Mucosa of descending colon (tissue), 3 donors: ENCODE measurements at places on chromosomes 7 and 10.

DNA sequence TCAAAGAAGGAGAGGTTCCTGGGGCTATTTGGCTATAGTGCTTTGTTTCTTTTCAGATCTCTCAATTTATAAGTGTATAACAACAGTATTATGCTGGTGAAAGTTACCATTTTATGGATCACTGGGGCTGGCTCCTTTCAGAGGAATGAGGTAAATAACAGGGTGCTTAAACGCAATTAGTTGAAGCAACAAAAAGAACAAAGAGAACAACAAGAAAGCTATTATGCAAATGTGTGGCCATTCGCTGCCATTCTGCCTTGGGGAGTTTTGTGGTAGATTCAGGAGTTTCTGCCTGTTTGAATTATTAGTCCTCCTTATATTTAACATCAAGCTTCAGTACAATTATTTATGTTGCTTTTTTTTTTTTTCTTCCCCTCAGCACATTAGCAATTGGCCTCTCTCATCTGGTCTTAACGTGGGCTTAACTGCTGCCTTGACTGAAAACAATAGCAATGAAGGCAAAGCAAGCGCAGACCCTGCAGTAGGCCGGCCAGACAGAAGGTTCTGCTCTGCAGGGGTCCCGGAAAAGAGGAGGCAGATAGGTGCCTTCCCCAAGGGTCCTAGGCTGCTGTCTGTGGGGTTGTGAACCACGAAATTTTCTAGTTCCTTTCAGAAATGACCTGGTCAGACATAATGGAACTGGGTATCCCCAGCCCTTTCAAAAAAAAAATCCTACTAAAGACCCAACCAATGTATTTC, 339.9 kb upstream of the PODXL start:
- no peak for DNase-seq

DNA sequence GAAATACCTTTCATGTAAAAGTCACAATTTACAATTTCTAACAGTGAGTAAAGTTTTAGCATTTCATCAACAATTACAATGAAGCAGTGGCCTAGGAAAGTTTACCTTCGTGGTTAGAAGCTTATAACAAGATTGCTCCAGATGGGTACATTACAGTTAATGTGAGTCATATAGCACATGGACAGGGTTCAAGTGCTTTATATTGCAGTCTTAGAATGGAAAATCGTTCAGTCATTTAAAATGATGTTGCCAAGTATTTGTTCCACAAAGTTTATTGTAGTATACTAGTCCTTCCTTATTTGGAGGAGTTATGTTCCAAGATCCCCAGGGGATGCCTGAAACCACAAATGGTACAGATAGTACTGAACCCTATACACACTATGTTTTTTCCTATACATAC, 174.6 kb upstream of the TARP start:
- DNase-seq: no peak

DNA sequence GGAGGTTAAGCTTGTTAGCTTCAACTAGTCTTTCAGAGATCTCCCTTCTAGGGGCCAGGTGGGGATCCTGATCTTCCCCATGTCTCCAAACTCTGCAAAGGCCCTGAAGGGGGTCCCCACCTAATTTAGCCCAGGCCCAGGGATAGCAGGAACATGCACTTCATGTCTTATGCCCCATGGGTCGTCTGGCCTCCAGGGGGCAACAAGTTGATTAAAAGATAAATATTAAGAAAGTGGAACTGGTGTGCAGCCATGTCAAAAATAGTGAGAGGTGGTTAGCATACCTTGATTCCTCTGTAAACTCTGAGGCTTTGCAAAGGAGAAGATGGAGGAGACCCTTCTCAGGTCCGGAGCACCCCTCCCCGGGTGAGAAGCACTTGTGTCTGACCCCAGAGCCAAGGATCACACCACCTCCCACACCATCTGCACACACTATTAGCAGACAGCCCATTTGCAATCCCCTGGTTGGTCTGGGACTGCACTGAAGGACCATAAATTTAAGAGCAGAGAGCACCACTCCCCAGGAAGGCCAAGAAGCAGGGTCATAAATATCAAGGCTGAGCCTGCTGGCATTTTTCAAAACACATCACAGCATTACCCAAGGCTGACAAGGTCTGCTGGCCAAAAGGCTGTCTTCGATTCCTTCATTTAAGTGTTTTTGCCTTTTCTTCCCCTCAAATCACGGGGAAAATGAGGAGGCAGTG, 44.2 kb upstream of the LRRC18 start:
- no peak for DNase-seq

GRCh38 chr10:33306701-33307519, 27.6 kb downstream of the NRP1 start:
- DNase-seq: no peak

GRCh38 chr7:7347045-7347444, 164.7 kb downstream of the C1GALT1 start:
- DNase-seq: no peak

GRCh38 chr10:125720002-125720382, 483 bp downstream of the EDRF1 start:
- DNase-seq: no peak

DNA sequence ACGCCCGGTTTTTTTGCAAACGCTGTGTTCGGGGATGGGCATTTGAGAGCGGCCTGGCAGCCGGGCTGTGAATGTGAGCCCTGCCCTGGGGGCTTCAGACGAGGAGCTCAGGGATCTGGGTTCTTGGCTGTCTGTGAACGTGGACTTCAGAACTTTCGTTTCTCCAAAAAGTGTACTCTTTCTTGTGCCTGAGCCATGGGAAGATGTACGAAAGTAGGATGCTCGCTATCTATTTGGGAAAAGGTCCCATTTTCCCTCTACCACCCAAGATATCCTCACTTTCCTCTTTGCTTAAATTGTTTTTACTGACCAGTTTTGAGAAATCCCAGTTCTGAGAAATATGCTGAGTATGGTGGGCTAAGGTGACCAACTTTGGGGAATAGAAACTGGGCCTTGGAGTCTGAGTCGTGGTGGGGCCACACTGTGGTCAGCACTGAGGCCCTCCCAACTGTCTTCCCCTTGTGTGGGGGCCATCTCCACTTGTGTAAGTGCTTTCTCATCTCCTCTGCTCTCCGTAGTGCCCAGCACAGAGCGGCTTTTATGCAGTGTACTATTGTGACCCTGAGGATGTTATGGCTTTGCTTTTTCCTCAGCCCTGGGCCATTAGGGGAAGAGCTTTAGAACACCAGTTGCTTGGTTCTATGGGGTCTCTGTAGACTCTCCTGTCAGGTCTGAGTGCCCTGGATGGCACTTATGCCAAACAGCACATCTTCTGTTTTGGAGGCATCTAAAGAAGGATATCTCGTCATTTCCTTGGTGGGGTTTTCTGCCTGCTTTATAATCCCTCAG, 918 bp downstream of the DBNL start:
- no peak for DNase-seq

DNA sequence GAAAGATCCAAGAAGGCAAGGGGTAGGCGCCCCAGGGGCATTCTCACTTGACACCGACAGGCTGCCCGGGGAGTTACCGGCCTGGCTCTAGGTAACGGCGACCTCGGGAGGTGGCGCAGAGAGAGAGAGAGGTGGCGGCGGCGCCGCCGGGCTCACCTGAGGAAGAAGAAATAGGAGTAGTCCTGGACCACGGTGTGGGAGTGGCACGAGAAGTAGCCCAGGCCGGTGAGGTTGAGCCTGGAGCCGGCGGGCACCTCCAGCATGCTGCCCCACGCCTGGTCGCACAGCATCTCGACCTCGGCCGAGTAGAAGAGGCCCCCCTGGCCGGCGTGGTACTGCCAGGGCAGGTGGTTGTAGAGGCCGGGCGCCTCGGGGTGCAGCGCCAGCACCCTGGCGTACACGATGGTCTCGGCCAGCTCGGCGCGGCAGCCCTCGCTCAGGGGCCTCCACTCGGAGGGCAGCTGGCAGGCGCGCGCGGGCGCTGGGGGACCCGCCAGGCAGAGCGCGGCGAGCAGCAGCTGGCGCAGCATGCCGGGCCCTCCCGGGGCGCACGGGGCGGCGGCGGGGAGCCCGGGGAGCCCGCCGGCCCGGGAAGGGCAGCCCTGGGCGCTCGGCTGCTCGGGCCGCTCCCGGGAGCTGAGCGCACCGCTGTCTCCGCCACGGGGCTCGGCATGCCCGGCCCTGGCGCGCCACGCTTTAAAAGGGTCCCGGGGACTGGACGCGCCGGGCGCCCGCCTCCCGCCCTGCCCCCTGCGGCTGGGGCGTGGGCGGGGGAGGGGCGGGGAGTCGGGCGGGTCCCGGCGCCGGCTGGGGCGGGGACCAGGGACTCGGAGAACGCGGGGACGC, at the start of gene CCDC3:
Gene CCDC3 (minus strand): TSS at position 673 of the 846 bp plus-strand sequence. CDS start 143 bp downstream, at position 530.
- DNase-seq: peak; percentile 22

GRCh38 chr10:116486770-116487448, 58.8 kb upstream of the PNLIP start:
- no peak for DNase-seq

DNA sequence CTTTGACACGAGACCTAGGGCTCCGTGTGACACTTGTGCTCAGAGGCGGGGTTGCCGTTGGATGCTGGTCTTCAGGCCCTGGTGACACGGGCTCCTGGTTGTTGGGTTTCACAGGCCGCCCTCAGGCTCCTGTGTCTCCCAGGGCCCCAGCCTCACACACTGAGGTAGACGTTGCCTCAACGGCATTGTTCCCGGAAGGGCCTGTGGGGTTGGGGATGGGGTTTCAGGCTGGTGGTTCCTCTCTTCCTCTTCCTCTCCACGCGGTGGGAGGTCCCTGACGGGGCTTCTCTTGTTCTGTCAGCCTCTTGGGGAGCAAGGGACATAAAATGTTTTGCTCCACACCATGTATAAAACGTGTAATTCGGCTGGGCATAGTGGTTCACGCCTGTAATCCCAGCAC, 125.1 kb downstream of the TRRAP start:
- DNase-seq: no peak

DNA sequence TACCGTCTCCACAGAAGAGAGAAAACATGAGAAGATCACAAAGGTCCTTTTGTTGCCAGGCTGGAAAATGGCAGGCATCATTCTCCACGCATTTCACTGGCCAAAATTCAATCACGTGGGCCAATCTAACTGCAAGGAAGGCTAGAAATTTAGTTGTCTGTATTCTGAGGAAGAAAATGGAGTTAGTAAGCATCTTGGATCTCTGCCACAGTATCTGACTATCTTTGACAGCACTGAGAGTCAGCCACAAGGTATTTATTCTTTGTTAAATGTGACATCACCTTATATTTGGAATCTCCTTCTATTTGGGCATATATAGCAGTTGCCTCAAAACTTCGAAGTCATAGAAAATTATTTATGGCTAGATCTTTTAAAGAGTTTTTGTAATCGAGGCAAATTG, 213.9 kb downstream of the NSUN6 start:
- DNase-seq: no peak

DNA sequence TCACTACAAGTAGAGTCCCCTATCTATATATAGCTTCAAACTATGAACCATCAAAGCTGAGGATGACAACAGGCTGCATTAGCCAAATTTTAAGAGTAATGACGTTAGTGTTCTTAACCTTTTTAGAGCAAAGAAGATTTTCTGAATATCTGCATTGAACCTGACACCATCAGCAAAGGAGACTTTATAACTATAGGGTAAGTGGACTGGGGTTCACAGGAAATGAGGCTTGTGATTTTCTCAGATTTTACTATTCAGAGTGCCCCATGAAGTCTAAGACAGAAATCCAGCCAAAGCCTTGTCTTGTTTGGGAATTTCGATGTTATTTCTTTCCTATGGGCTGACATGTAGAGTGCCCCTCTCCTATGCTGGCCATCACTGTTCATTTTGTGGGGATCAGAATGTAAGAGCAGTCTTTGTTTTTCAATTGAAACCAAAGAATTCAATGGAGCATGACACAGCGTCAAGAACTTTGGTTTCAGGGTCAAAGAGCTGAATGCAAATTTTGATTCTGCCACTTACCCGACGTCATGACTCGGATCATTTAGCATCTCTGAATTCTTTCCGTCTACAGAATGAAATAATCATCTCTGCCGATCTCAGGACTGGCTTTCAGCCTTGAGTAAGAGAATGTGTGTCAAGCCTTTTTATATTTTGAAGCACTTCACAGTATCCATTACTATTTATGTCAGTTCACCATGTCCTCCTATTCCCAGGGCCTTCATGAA, 52.7 kb downstream of the DENND11 start:
- DNase-seq: no peak

- no peak for DNase-seq
These were observed 30.8 kb downstream of the SH2B2 start for GRCh38 chr7:102317231-102318059.

GRCh38 chr7:138328215-138328614, 131.8 kb upstream of the TRIM24 start:
- DNase-seq: no peak

- no peak for DNase-seq
These were observed at the start of gene SLC18A3 for GRCh38 chr10:49610114-49610457. Gene SLC18A3 (plus strand): TSS chr10:49610310. CDS start chr10:49610741, 431 bp downstream.

- DNase-seq: no peak
These were observed 471.0 kb downstream of the SH2D4B start for GRCh38 chr10:81008726-81009125.

- DNase-seq: no peak
These were observed 205.4 kb upstream of the YAE1 start for GRCh38 chr7:39360766-39361165.

- DNase-seq: no peak
These were observed at the start of gene TRIM24 for GRCh38 chr7:138460176-138460648. Gene TRIM24 (plus strand): TSS chr7:138460259. CDS start chr7:138460549, 290 bp downstream.

DNA sequence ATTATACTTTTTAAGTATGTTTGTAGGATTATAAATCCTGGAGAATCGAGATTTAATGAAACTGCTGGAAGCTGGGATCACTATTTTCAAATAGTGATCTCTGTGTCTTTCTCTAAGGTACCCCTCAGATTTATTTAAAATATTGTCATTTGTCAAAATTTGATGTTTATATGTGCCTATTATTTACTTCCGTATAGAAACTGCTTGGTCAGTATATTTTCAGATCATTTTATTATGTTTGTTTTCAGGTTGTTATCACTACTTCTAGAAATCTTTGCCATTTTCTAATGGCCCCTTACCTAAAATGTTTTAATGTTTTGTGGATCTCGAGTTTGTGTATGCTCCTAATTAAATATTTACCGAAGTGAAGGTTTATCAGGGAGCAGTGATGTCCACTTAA, 183.7 kb downstream of the SND1 start:
- DNase-seq: no peak

DNA sequence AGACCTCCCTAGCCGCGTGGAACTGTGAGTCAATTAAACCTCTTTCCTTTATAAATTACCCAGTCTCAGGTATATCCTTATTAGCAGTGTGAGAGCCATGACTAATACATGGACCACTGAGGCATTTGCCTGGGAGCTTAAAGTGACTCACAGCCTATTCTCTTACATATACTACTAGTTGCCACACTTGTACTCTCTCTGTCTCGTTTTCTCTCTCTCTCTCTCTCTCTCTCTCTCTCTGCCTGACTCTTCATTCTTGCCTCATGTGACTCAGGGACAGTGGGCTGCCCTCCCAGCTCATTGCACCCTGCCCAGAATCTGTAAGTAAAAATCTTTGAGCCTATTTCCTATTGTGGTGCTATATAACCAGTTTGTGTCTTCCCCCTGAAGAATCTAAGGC, 238.5 kb upstream of the MAGI2 start:
- DNase-seq: no peak

- DNase-seq: no peak
These were observed 224.2 kb upstream of the NPY start for GRCh38 chr7:24059775-24060174.

GRCh38 chr7:142798451-142799436, 28.0 kb downstream of the PRSS2 start:
- DNase-seq: no peak
